ENCODE measurements at places on chromosomes 3 and 15.
A peak's percentile ranks its signal among the peaks of the same experiment; 100 is the strongest.

GRCh38 chr15:61668444-61668843 lies 391.8 kb downstream of the VPS13C start:
- DNase-seq, result no peak

- no peak for DNase-seq
These were observed 14.2 kb downstream of the PDZRN3 start for GRCh38 chr3:73610493-73610892.

DNA sequence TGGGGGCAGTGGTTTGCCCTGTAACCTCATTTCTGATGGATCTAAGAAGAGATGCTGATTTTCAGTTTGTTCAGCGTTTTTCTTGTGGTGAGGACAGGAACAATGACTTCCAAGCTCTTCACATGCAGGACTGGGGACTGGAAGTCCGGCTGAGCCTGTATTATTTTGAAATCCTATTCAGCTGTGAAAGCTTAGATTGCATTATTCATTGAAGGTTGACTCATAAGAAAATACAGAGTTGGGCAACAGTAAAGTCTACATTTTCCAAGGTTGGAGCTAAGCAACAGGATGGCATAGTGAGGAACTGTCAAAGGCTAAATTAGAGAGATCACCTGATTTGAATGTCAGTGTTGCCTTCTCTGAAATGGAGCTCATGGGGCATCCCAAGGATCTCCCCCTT lies 230.9 kb upstream of the FEZF2 start:
- DNase-seq, result no peak

DNA sequence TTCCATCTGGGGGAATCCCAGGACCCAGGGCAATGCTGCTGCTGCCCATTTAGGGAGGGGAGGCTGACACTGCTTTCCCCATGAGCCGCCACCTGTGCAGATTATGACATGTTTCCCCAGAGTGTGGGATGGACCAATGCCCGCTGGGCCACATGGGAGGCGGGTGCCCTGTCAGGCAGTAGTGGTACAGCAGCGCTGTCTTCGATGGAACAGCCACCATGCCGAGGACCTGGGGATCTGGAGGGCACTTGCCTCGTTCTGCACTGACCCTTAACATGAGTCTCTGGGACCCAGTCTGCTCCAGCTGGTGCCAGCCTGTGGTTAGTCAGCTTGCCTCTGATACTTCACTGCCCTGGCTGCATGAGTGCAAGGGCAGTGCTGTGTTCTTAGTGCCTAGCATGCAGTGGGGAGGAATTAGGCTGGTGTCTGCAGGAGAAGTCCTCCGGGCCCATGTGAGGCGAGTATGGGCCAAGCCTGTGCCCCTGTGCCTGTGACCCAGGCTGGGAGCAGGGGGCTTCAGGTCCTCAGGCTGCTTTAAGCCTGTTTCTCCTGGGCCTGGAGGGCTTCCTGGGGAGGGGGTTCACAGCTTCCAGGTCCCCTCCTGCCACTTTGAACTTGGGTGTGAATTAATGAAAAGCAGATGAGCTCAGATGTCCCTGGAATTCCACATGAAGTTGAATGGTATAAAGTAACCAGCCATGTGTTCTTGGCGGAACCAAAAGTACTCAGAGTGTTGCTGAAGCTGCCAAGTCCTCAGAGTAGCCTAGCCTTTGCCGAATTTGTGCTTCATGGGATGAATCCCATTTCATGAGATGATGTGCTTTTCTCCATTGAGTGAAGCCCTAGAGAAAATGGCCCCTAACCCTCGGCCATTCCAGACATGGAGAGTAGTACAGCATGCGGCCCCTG lies 22.9 kb downstream of the KLF13 start:
- DNase-seq, result no peak

GRCh38 chr15:58522391-58522790 lies 90.6 kb downstream of the LIPC start:
- no peak for DNase-seq

DNA sequence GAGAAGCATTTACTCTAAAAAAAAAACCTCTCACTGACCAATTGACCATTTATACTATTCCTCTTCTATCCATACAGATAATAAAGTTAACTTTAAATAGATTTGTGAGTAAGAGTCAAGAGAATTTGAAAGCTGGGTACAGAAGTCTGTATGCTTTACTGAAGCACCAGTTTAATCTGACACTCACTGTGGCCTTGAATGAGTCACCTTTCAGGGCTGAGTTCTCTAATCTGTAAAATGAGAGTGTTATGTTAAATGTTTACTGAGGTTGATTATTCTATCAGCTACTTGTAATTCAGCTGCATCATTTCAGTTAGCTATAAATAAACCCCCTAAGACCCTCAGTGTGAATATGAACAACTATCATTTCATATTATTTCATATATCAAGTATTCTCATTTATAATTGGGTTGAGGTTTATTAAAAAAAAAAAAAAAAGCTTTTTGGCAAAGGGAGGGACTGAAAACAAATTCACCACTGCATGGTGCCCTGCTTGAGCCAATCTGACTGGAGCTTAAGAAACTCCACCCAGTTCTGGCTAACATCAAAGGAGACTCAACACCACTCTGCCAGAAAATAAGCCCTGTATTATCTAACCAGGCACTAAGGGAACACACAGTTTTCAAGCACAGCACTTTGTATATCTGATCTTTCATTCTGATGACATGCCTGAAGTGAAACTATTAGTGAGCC lies 2.8 kb downstream of the MAP4 start:
- DNase-seq, result no peak

DNA sequence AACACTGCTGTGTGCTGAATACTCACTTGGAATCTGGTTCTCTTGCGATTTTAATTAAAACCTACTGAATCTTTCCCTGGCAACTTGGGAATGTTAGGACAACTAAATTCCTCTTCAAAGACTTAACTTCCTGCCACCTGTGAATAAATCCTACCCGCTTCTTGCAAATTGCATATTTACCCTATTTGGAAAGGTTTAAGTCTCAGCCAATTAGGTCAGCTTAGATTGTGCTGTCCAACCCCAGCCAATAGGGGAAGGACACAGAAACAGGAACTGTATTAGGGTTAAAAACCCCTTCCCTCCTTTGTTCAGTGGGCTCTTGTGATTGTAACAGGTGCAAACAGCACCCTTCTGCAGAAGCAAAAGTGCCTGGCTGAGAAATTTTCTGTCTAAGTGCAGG lies 38.6 kb upstream of the FSTL1 start:
- DNase-seq, result no peak

- no peak for DNase-seq
These were observed 567.0 kb upstream of the MCTP2 start for GRCh38 chr15:93664213-93664956.

DNA sequence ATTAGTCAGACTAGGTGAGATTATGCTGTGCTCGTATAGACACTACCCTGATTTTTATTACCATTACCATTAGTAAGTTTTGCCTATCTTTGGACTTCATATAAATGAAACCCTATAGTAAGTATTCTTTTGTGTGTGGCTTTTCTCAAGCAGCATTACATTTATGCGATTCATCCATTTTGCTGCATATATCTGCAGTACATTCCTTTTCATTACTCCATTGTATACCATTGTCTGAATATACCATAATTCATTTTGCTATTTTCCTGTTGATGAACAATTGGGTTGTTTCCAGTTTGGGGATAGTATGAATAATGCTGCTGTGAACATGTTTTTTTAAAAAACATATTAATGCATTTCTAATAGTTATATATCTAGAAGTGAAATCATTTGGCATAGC lies 45.3 kb downstream of the TMEM212 start:
- no peak for DNase-seq

- DNase-seq, result no peak
These were observed 110.3 kb downstream of the PDE8A start for GRCh38 chr15:85091990-85092389.

- DNase-seq, result peak; percentile 66
These were observed 88.8 kb upstream of the HES1 start for GRCh38 chr3:194046995-194047645.

GRCh38 chr15:53910236-53910849 lies 67.9 kb upstream of the UNC13C start:
- DNase-seq, result peak; percentile 36

DNA sequence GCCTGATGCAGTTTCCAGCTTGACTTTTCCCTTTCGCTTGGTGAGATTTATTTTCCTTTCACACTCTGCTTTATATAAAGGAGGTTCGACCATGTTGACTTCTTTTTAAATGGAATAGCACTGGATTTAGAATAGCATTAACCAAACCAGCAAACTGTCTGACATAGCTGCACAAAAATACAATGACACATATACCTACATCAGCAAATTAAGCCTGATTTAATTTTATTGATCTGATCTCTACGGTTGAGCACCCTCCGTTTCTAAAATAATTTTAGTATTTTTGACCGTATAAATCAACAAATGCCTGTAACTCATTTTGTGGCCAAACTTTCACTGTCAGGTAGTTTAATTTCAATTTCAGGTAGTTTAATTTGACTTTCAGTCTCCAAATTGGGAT lies 5.8 kb upstream of the EIF5A2 start:
- DNase-seq, result no peak

GRCh38 chr15:60745469-60746061 lies 266.6 kb upstream of the ICE2 start:
- no peak for DNase-seq

DNA sequence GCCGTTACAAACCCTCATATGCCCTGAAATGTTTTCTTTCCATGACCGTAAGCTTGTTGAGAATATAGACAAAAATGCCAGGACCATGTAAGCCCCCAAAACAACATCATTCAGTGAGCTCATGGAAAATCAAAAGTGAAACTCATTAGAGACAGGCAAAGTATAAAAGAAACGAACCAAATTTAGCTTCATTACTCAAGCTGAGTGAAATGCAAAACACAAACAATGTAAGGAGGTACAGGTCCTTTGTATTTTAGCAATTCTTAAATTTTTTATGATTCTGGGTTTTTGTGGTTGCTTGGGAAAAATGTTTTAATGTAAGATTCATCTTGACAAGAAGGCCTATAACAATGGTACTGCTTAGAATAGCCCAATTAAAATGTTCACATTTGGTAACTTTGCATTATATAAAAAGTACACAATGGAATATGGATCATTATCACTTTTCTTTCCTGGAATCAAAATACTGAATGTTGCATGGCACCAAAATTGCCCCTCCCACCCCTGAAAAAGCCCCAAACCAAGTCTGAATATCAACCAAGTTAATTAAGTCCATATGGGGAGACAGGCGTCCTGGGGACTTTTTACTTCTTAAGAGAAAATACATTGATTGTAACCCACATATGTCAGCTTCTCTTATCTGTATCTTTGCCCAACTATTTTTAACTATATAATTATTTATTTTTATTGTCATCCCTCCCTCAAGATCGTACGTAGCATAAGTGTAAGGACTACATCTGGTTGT lies 247.7 kb upstream of the CDIN1 start:
- no peak for DNase-seq

DNA sequence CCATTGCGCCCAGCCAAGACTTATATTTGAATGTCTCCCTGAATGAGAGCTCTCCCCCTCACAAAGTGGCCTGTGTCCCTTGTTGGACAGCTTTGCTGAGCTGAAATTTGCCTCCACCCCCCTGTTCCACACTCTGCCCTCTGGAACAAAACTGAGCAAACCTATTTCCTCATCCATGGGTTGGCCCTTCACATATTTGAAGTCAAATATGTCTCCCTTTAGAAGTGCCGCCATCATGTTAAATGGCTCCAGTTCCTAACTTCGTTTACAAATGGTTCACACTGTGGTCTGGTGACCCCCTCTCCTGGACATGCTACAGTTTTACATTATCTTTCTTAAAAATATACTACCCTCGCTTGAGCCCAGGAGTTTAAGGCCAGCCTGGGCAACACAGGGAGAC lies 4.6 kb downstream of the PLIN1 start:
- DNase-seq, result no peak

DNA sequence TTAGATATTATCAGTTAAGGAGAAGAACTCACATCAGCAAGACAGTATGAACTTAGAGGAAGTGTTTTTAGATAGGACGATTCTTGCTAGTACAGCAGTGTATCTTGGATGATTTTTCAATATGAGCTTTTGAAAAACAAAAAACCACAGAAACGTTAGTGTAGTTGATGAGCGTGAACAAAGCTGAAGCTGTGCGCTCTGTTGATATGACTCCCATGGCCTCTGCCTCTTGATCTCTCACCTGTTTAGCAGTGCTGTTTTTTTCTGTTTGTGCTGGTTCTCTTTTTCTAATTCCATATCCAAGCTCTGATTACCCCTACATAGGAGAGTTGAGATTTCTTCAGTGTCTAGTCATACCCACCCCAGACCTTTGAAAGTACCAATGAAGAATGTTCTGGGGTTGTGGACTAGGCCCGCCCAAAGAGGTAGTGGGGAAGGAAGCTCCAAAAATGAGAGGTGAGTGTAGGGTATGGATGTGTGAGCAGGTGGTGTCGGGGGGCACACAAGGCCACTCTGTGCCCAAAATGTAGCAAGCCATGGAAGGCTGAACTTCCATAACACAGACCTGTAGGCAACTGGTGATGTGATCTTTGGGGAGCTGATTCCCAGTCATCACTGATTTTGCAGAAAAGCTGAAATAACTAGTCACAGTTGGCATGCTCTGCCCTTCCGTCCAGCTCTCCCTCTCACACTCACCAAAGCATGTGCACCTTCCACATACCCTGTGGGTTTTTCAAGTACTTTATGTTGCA lies 20.0 kb upstream of the CMTM7 start:
- no peak for DNase-seq

DNA sequence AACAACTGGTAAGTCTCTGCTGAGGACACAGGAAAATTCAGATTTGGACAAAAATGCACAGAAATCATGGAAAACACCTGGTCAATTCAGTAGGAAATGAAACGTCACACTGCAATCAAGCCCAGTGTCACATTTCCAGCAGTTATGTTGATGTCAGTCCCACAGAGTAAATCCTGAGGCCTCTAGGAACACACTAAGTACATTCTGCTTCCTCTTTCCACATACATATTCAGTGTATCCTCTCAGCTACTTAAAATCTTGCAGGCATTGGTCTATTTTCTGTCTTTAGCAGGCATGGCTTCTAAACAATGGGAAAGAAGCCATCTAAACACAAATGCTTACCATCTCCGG lies 207.8 kb downstream of the PLCL2 start:
- DNase-seq, result no peak

- no peak for DNase-seq
These were observed 232.6 kb upstream of the LRTM1 start for GRCh38 chr3:55160241-55160983.

- no peak for DNase-seq
These were observed 216.8 kb downstream of the RPLP1 start for GRCh38 chr15:69669446-69669845.

GRCh38 chr15:41483519-41483918 lies 10.2 kb upstream of the ITPKA start:
- DNase-seq, result no peak

GRCh38 chr3:74059301-74059922 lies 434.7 kb upstream of the PDZRN3 start:
- DNase-seq, result no peak

GRCh38 chr15:87874896-87875711 lies 381.4 kb downstream of the NTRK3 start:
- no peak for DNase-seq

- no peak for DNase-seq
These were observed 473.5 kb downstream of the RBMS3 start for GRCh38 chr3:29754346-29754745.

DNA sequence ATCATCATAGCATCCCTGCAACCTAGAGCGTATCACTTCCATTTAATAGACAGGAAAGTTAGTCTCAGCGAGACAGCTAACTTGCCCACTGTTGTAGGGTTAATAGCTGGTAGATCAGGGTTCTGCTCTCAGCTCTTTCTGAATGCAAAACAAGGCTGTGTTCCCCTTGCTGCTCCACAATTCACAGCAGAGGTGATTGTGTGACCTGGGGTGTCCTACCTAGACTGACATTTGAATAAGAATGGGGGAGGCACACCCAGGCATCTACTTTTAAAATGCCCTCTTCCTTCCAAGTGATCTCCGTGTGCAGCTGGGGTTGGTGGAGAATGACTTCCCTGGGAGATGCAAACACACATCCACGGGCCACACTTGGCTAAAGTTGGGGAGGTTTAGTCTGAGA lies 43.0 kb upstream of the CACNA2D3 start:
- DNase-seq, result no peak

Data from NCI-H345 (cell line).